ENCODE measurements at places on chromosomes 12 and 14.
A peak's percentile ranks its signal among the peaks of the same experiment; 100 is the strongest.

GRCh38 chr12:65098364-65098763, 22.7 kb downstream of the WIF1 start:
- DNase-seq, result no peak

- no peak for DNase-seq
These were observed 151.4 kb downstream of the GXYLT1 start for GRCh38 chr12:41993283-41993682.

DNA sequence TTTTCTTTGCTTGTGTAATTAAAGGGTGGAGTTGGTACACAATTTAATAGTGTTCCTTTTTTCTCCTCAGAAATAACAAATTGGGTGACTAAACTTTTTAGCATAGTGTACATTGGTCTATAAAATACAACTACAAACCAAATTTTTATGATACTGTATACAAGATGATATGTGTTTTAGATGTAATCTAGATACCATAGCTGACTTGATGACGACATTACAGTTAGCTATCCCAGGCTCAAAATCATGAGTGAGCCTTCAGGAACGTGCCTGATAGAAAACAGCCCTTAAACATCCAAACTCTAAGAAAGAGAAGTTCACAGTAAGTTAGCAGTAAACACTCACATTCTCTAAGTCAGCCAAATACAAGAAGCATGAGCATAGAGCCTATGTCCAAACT, 99.0 kb upstream of the SSTR1 start:
- DNase-seq, result no peak

- DNase-seq, result peak; percentile 74
These were observed 10.9 kb downstream of the CTDSP2 start for GRCh38 chr12:57835366-57836288.

- no peak for DNase-seq
These were observed 49.6 kb upstream of the IFNG-AS1 start for GRCh38 chr12:67939611-67940010.

DNA sequence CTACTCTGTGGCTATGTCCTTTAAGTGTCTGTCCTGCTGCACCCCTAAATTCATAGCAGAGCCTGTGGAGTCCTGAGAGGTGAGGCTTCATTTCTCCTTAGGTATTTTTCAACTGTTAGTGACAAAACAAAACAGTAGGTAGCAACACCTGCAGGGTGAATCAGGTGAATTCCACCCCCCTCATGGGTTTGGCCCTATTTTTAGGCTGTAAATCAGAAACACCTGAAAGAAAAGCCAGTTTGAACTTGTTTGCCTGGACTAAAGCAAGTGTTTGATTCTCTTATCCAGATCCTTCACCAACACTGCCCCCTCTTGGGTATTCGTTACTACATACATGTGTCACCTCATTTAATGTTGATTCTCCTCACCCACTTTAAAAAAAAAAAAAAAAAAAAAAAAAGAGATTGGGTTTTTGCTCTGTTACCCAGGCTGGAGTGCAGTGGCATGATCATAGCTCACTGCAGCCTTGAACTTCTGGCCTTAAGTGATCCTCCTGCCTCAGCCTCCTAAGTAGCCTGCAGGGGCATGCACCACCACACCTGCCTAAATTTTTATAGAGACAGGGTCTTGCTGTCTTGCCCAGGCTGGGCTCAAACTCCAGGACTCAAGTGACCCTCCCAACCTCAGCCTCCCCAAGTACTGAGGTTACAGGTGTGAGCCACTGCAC, 10.3 kb downstream of the TBPL2 start:
- DNase-seq, result peak; percentile 35

DNA sequence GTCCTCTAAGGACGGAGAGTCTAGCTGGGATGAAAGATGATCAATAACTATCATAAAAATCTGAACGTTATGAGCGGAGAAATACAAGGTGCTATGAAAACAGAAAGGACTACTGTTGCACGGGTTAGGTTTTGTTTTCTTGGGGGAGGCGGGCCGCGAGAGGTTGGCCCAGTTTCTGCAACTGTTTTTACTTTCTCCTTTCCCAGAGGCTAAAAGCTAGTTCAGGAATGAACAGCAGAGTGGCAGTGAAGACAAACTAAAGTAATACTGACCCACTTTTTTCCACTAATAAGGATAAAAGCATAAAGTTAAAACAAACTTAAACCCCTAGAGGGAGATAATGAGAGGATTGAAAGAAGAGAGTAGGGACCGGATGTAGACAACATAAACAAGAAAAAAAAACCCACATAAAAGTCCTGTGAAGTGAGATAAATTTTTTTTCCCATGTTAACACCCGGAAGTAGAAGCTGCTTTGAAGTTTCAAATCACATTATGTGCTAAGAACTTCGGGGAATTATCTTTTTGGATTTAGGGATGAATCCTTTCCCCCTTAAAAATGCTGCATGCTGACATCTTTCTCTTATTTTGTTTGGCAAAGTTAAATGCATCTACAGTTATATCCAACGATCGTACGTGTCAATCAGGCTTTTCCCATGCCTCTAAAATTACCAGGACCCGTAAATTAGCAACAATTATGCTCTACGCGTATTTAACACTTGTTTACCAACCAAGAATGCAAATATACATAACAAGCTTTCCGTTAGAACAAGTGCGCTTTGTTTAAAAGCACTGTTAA, 1.0 kb upstream of the CDK17 start:
- peak; percentile 34 for DNase-seq

DNA sequence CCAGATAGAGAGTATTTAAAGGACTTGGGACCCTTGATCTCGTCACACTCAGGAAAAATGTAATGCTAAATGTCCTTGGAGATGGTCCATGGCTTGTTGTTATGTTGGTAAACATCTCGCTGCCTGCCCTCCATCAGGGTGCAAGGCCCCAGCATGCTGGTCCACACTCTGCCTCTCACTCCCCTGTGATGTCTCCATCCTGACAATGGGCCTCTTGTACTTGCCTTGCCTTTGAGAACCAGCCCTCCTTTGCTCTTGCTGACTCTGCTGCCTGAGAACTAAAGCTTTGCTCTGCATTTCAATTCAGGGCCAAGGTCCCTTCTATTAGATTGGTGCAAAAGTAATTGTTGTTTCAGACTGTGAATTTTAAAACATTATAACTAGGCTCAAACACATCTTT, 131.0 kb upstream of the LMNTD1 start:
- no peak for DNase-seq

- DNase-seq, result no peak
These were observed 20.5 kb downstream of the UBC start for GRCh38 chr12:124893792-124894516.

DNA sequence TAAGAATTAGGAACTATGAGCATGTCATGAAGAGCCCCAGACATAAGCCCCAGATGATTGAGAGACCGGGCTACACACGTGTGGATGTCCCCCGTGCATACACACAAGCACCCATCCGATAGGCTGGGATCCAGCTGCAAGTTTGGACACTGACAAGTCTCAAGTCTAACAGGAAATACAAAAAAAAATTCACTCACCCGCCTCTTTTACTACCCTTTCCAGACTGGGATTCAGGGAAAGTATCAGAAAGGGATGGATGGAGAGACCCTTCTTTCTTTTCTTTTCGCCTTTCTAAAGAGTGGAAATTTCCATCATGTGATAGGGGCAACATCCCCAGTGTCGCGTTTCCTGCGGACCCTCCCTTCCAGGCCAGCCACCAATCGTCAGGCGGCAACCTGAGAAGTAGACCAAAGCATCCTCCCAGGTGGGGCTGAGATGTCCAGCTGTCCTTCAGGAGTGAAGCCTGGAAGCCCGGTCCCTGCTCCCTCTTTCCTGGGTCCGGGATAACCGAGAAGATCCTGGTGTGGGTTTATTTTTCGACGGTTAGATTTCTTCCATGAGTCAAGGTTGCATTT, 6.4 kb upstream of the SLC38A4 start:
- DNase-seq, result no peak

DNA sequence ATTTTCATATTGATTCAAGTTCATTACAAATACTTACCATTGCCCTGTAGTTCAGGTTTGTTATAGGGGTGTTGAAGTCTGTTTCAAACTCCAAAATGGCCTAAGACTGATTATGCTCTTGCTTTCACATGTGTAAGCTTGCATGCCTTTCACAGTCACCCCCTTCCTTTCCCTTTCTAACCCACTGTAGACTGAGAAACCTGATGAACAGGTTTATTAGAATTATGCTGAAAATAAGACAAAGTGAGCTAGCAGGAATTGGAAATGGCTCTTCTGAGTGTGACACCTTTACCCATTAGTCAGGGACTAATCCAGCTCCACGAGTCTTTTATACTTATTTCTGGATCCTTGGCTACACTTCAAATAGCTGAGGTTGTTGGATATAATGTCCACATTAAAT, 38.9 kb downstream of the FBXO33 start:
- DNase-seq, result no peak

DNA sequence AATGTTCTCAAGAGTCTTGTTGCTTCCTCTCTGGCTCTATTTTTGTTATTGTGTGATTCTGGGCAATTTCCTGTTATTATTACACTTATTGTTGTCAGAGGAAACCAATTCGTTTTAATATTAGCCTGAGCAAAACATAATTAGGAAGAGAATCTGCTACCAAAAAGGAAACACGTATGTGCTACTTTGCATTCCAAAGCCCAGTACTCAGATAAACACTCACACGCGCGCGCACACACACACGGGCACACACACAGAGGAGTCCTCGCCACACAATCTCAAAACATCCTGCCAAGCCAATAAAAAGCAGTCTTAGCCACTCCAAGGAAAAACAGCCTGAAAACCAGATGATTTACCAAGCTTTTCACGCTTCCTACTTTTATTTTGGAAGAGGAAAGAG, 400.7 kb downstream of the NUAK1 start:
- DNase-seq, result no peak

GRCh38 chr12:27096420-27096819, 14.0 kb upstream of the C12orf71 start:
- no peak for DNase-seq

DNA sequence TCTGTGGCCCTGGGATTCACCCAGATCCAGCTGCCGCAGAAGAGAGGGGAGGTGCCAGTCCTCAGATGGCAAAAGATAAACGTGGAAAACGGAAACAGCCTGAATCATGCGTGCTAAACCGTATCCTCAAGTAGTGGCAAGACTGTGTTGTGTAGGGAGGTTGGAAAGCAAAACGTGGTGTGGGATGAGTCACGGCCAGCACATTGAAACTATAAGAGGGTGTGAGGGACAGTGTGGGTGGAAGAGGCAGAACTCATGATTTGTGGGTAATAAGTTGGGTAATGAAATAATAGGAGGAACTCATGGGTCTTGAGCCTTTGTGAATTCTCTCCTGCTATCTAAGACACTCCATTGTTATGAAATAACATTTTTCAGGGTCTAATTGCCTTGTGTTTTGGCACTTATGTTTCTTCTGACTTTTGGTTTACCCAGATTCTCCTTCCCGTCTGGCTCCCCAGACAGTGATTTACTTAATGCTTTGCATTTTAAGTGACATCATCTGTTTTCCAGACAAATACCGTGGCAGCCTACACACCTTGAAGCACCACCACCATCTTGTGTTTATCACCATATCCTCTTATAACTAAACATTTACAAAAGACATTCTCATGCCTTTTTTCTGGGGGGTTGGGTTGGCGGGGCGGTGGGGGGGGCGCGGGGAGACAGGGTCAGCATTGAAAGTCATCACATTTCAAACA, 62.3 kb upstream of the PTCSC3 start:
- DNase-seq, result no peak

- peak; percentile 86 for DNase-seq
These were observed 10.9 kb downstream of the ZNF664 start for GRCh38 chr12:123983822-123984485.

GRCh38 chr14:80792771-80793170, 148.8 kb downstream of the CEP128 start:
- DNase-seq, result no peak

- DNase-seq, result no peak
These were observed 1039.9 kb upstream of the USP15 start for GRCh38 chr12:61220337-61220736.

DNA sequence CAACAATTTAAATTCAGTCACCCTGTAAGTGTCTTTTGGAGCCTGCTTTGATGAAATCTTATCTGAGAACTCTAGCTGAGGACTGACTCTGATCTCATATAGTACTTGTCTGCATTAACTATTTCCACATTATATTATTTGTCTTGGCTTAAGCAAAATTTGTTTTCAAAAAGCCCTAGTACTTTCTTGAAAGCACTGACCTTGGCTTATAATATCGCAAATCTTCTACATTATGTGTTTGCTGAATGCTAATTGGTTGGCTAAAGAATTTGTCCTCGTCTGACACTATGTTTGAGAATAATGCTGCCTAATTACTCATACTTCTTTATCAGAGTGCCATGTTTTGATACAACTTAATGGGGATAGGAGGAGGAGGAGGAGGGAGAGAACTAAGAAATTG, 46.9 kb upstream of the FLRT2 start:
- DNase-seq, result no peak

DNA sequence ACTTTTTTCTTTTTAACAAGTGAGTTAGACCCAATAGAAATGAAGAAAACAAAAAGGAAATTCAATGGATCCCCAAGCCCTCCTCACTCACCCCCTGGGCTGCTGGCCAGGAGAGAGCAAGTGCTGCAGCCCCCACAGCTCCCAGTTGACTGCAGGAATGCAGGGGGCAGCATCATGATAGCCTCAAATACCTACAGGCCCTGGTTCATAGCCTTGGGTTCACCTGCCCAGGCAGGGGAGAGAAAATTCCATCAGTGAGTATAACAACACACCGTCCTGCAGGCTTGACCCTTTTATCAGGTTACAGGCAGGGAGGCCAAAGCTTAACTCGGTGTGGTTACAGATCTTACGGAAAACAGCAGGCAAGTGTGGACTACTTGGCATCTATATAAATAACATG, 76.3 kb downstream of the PHLDA1 start:
- DNase-seq, result no peak

- peak; percentile 58 for DNase-seq
These were observed 795 bp downstream of the STAT6 start for GRCh38 chr12:57110104-57111030.

GRCh38 chr12:71694099-71694820, 8.4 kb downstream of the TMEM19 start:
- DNase-seq, result no peak

DNA sequence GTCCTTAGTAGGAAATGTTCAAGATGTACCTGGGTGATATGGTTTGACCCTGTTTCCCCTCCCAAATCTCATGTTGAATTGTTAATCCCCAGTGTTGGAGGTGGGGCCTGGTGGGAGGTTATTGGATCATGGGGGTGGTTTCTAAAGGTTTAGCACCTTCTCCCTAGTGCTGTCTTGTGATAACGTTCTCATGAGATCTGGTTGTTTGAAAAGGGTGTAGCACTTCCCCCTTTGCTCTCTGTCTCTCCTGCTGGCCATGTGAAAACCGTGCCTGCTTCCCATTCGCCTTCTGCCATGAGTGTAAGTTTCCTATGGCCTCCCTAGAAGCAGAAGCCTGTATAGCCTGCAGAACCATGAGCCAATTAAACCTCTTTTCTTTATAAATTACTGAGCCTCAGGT, 353.0 kb upstream of the SFSWAP start:
- no peak for DNase-seq
